ENCODE measurements at places on chromosomes 2 and 18.
A peak's percentile ranks its signal among the peaks of the same experiment; 100 is the strongest.

DNA sequence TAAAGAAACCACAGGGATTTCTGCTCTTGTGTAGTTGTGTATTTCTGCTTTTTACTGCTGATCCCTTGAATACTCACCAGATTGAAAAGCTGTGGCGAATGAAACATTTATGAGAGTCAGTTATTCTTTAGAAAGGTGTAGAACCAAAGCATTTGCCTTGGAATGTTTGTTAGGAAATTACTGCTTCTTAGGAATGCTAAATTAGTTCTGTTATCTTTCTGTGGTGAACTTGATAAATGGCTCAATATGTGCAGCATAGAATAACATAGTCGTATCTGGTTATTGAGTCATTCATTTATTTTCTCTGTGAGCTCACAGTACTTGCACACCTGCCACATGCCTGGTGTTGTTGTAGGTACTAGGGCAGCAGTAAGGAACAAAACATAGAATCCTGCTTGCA is 57.0 kb upstream of the FAM237A start:
- no peak for DNase-seq

GRCh38 chr18:58756148-58756547 is 84.9 kb downstream of the MALT1 start:
- DNase-seq: no peak

GRCh38 chr2:235106874-235107639 is 155.2 kb downstream of the SH3BP4 start:
- no peak for DNase-seq

GRCh38 chr2:164928101-164928673 is 27.1 kb downstream of the SLC38A11 start:
- DNase-seq: no peak

GRCh38 chr2:127562936-127563335 is 27.5 kb downstream of the MYO7B start:
- DNase-seq: peak; percentile 92

DNA sequence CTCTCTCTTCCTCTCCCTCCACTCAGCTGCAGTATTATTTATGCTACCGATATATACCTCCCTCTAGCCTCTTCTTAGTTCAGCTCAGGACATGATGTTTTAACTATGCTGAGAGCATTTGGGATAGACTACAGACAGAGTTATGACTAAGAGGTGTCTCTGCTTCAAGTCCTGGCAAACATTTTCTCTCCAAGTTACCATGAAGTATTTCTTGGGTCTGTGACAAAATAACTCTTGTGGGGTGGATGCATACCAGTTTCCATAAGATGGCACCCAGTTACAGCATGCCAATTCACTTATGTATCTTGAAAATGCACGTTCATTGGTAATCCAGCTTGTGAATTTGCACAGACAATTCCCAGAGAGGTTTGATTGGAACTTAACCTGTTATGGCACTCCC is 737.6 kb downstream of the SLC4A3 start:
- no peak for DNase-seq

- DNase-seq: no peak
Measured at GRCh38 chr2:120631236-120631635, 104.4 kb upstream of the GLI2 start.

DNA sequence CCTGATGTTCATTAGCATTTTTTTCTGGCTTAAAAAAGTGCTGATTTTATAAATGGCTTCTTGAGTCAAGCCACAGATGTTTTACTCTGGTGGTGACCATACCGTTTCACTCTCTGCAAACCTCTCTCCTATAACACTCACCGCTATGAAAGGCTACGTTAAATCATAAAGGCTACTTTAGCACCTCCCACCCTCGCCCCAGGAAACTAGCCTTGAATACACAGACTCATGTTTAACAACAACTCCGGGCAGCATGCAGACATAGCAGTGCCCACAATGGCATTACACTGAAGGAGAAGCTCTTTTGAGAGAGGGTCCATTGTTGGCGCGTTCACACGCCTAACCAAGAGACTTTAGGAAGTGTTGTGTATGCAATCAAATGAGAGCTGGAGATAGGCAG is 5.6 kb downstream of the MYT1L start:
- no peak for DNase-seq

DNA sequence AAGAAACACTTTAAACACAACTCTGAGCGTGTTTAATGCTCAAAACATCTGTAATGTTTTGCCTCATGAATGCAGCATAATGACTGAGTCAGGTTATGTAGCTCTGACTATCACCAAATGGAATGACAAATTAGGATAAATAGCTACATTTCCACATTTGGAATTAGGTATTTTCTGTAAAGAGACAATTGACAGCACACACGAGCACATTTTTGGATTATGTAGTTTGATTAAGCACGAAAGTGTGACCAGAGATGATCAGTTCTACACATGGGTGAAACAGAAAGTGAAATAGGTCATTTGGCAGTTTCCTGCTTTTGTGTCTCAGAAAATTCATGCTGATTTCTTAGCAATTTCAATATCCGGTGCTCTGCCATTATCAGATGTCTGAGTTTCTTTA is 29.0 kb downstream of the LPIN1 start:
- DNase-seq: peak; percentile 58

DNA sequence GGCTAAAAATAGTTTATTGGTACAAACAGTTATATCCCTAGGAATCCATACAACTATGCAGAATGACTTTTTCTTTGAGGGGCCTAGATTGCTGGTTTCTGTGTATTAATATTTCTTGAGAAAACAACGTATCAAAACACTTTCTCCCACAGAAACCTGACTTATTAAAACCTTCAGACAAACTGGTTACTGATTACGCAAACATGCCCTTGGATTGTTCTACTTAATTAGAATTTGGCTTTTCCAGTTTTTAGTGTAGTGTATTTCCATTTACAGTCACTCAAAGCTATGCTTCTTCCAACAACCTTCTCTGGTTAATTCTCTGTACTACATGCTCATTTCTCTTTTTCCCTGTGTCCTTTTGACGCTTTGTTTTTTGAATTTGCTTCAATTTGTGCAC is 20.0 kb downstream of the VAPA start:
- no peak for DNase-seq

DNA sequence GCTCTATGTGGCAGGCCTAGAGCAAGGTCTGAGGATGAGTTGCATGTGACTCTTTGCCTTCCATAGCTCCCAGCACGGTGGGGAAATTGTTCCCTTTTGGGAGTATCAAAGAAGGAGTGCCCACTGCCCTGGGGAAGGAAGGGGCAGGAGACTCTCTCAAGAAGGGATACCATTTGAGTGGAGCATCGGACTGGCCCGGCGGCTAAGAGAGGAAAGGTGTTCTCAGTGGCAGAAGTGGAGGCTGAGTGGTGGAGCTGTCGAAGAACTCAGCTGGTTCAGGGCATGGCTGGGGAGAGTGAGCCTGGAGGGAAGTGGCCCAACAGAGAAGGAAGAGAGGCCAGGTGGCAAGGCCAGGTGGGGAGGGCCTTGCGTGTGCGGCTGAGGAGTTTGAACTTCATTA is 235.2 kb downstream of the DYSF start:
- DNase-seq: no peak

- DNase-seq: no peak
Measured at GRCh38 chr18:61922435-61922834, 29.6 kb upstream of the RNF152 start.

GRCh38 chr2:212990697-212991096 is 160.7 kb downstream of the IKZF2 start:
- DNase-seq: no peak

DNA sequence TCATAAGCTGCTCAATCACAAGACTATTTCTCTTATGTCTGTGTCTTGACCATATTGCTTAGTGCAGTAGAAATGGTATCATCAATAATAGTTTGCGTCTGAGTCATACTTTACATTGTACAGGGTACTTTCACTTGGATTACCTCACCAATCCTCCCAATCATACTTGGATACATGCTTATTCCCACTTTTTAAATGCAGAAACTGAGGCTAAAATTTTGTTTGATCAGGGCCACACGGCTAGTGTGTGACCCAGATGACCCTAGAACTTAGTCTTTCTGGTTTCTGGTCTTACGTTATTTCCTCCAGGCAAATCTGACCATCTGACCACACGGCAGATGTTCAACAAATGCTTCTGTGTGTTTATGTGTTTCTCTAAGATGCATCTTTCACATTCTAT is 23.8 kb upstream of the CCL20 start:
- peak; percentile 68 for DNase-seq

GRCh38 chr2:84459944-84460429 is 907 bp upstream of the SUCLG1 start:
- no peak for DNase-seq

DNA sequence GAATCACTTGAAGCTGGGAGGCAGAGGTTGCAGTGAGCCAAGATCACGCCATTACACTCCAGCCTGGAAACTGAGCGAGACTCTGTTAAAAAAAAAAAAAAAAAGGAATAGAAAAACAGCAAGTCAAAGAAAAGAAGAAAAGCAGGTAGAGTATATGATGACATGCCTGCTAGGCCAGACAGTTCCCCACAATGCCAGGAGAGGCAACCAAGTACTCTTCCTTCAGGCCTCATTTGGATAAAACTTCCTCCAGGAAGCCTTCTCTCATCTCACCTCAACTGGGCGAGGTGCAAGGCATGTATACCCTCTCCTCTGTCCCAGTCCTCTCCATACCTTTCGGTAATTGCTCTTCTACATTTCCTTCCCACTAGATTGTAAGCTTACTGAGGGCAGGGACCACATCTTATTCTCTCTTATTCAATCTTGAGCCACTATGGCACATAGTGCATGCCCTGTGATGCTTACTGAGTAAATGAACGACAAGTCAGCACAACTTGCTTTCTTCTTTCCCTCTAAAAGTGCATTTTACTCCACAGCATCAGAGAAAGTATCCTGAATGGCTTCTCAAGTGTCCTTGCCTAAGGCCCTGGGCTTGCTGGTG is 10.1 kb upstream of the SPRED2 start:
- no peak for DNase-seq

GRCh38 chr2:176174382-176174823 is 14.1 kb upstream of the HOXD1 start:
- peak; percentile 4 for DNase-seq

- DNase-seq: no peak
Measured at GRCh38 chr2:10774394-10774793, 38.2 kb downstream of the PDIA6 start.

- DNase-seq: no peak
Measured at GRCh38 chr18:50075772-50076171, 119.2 kb downstream of the MYO5B start.

DNA sequence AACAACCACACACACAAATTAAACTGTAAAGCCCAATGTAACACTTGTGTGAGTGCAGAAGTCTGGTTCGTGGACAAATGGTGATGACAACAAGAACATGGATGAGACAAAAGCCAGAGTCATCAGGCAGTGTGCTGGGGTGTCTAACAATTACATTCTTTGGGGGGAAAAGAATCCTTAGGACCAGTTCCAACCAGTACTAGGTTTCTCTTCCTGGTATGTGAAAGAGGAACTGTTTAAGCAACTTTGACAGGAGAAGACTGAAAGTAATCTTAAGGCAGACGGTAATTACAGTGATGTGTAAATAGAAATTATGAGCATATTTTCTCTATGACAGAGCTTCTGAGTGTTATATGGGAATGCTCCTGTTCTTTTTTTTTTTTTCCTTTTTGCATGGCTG is 133.4 kb downstream of the AFF3 start:
- DNase-seq: peak; percentile 80

DNA sequence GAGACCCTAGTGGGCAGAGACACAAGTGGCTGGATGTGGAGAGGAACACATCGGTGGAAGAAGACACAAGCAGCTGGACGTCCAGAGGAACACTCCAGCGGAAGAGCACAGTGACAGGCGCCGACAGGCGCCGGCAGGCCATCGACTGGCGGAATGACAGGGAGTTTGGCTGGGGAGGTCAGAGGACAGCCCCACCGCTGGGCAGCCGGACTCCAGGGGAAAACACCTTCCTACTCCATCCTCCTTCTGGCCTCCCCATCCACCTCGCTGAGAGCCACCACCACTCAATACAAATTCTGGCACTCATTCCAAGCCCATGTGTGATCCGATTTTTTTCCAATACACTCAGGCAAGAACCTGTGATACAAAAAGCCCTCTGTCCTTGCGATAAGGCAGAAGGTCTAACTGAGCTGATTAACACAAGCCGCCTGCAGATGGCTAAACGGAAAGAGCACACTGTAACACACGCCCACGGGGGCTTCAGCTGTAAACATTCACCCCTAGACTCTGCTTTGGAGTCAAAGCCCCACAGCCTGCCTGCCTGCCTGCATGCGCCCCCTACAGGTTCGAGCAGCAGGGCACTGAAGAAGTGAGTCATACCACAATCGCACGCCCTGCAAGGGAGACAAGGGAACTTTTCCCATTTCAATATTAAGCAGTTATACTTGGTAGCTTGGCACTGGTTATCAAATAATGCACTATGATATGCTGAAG is 50.2 kb upstream of the LRP1B start:
- no peak for DNase-seq

DNA sequence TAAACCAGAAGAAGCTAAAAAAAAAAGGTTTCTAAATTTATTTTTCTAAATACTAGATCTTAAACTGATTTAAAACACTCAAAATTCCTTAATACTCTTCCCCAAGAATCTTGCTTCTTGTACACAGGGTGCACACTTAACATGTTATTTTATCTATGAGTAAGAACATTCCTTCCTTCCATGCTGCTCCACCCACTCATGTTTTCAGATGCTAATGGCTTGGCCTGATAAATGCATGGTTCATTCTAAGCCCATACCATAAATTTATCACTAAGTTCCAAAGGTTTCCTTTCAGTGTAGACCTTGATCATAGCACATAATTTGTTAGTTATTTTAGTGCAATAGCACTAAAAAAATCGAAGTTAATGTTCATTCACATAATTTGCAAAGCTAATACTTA is 8.1 kb downstream of the FBXO48 start:
- no peak for DNase-seq

DNA sequence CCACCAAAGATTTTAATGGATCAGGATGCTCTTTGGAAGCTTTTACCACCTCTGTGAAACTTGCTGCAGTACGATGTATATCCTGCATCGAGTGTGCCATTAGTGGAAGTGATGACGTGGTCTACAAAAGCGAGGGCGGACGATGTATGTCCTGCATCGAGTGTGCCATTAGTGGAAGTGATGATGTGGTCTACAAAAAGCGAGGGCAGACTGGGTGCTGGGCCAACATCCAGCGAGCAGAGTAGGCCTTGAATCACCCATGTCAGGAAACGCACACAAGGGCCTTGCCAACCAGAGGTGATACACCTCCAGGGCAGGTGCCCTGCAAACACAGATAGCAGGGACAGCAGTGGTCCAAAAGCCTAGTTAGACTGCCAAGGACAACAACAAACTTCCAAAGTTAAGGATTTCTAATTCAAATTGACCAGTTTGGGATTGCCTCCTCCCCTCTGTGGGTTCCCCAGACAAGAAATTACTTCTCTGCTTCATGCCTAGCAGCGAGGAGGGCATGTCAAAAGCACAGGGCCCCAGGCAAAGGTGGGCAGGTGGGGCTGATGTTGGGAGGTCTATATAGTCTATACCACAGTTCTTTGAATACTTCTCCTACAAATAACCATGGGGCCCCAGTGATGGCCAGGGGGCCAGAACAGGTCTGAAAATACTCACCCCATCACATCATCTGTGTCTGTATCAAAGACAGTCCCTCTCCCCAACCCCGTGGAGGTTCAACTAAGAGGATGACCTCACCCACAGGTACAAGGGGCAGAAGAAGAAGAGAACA is 70.2 kb downstream of the ADD2 start:
- no peak for DNase-seq
